KBM-7 (cell line): ENCODE measurements at places on chromosomes 3 and 15.

GRCh38 chr3:10706156-10706739 lies 109.8 kb upstream of the SLC6A11 start:
- DNase-seq, result no peak

- DNase-seq, result no peak
Observed at GRCh38 chr3:155519078-155519477, 225.6 kb upstream of the STRIT1 start.

GRCh38 chr3:178001670-178002101 lies 534.5 kb upstream of the KCNMB2 start:
- DNase-seq, result peak; percentile 87

DNA sequence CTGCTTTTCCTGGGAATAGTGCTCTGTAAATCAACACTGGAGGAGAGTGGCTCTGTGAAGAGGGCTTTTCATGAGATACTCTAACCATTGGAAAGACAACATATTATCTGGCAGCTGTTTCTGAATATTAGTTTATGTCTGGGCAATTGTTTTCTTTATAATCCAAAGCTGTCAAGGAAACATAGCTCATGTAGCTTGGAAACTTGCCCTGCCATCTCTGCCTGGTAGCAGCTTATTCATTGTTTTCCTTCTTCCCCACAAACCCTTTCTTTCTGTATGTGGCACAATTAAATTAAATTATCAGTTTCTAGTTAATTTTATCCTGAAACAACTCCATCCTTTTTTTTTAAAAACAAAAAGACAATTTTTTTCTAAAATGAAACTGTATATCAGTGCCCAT lies 160.0 kb downstream of the EDEM1 start:
- no peak for DNase-seq

- no peak for DNase-seq
Observed at GRCh38 chr3:120306519-120307455, 21.8 kb upstream of the GPR156 start.

GRCh38 chr3:45546716-45547701 lies 47.5 kb upstream of the LIMD1 start:
- DNase-seq, result peak; percentile 34

DNA sequence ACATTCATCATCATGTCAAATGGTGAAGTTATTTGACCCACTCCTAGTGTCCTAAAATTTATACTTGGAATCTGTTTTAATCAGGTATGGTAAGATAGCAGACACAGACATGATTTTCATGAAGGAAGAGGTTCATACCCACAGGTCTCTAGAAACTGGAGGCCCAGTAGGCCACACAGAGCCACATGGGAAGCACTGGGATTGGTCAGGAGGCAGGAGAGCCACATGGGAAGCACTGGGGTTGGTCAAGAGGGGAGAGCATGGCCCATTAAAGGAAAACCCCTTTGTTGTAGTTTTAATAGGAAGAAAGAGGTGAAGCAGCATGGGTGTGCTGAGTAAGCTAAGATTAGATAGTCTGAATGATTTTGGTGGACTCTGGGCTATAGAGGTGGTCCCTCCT lies 356.9 kb downstream of the MFSD1 start:
- DNase-seq, result no peak

DNA sequence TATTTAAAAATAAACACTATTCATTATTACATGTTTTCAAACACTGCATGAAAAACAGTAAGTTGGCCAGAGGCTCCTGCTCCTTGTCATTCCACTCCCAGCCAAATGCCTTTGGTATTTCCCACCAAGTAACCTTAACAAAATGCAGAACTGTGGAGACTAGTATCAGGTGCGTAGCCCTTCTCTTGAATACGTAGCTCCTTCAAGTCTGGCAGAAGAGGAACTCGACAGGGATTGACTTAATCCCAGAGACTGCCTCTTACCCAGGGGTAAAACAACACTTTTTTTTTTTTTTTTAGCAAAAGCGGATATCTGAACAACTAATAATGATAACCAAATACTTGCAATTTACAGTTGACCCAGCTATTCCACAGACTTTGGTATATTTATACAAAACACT lies 738 bp downstream of the COMMD2 start:
- peak; percentile 17 for DNase-seq

GRCh38 chr15:70321172-70321819 lies 223.6 kb upstream of the TLE3 start:
- no peak for DNase-seq

DNA sequence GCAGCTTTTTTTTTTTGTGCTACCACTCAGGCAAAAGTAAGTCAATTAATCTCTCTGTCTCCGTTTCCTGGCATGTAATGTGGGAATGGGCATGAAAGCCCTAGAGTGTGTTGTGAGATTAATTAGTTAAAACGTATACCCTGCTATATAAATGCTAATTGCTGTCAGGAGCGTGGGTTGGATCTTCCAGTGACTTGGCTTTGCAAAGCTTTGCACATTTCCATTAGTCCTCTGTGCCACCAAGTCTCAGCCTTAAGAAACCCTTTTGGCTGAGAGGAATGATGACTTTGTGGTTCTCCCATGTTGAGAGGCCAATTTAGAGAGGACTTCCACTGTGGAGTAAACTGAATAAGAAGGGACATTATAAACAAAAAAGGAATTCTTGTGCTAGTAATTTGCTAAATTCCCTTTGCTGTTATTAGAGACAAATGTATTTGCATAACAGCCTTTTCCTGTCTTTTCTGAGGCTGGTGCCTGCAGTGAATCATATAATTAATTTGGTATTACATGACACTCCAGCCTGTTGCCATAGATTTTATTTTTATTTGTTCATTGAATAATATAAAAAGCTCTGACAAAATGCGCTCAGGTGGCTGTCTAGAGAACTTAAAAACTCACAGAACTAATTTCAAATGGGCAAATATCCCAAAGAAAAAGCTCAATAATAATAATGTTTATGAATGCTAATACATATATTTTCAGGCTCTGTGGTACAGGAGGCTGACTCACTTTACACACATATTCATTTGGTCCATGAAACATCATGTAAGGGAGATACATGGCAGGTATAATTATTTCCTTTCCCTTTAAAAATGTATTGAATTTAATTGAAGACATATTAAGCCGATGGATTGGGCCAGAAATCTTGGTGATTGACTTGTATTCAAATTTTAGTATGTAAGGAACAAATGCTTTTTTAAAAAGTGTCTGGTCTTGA lies 82.7 kb downstream of the IL1RAP start:
- DNase-seq, result no peak

- no peak for DNase-seq
Observed at GRCh38 chr3:80769683-80770082, 991.8 kb downstream of the GBE1 start.

- no peak for DNase-seq
Observed at GRCh38 chr3:115436767-115437301, 186.5 kb upstream of the GAP43 start.

- no peak for DNase-seq
Observed at GRCh38 chr3:107578091-107578490, 55.3 kb downstream of the BBX start.

GRCh38 chr3:120506828-120507774 lies 56.3 kb upstream of the FSTL1 start:
- DNase-seq, result peak; percentile 82

- no peak for DNase-seq
Observed at GRCh38 chr3:53295410-53295809, 39.6 kb upstream of the TKT start.

- DNase-seq, result peak; percentile 39
Observed at GRCh38 chr15:101148881-101149664, 102.8 kb downstream of the CHSY1 start.

DNA sequence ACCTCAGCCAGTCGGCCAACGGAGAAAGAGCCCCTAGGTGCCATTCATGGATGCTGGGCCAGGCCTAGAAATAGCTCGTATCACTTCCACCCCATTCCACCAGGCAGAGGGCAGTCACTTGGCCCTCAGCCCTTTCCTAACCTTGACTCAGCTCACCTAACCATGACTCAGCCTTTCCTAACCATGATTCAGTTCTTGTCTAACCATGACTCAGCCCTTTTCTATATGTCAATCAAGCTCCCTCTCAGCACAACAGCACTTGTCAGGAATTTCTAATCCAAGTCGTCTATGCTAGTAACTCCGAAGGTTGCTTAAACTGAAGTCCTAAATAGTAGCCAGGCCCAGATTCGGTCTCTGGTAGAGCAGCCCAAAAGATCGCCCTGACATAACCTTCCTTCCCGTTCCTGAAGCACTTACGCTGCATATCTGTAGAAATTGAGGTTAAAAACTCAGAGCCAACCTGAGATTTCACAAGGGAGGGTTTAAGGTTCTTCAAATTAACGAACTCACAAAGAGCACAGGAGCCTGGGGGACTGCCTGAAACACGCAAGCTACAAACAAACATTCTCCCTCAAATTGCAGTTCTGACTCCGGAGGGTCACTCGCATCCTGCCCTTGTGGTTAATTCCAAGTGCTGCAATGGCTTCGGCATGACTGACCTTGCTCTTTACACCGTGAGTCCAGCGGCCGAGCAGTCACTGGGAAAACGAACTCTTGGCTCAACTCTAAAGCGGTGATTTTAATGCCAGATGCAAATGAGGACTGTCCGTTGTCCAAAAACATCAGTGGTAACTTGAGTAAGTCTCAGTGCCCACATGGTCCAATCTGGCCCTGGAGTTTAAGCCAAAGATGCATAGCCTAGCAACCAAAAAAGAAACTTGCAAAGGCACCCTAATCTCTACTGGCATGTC lies 99.9 kb downstream of the ADAMTS17 start:
- DNase-seq, result peak; percentile 45

GRCh38 chr3:171879472-171879871 lies 36.3 kb downstream of the TMEM212 start:
- no peak for DNase-seq

DNA sequence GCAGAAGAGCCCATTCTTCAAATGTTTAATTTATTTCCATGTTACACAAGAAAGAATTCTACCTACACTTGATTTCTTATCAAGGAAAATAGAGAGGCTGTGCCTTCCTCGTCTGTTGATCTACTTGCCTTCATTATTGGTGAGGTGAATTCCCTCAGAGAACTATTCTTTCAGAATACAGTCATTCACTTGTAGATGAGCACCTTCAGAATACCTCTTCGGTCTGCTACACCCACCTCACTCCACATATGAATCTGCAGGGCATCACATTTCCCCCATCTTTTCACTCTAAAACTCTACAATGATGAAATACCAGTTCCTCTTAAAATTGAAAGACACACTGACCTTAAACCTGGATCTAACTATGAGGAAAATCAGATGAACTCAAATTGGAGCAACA lies 43.0 kb downstream of the TAFA4 start:
- DNase-seq, result no peak

DNA sequence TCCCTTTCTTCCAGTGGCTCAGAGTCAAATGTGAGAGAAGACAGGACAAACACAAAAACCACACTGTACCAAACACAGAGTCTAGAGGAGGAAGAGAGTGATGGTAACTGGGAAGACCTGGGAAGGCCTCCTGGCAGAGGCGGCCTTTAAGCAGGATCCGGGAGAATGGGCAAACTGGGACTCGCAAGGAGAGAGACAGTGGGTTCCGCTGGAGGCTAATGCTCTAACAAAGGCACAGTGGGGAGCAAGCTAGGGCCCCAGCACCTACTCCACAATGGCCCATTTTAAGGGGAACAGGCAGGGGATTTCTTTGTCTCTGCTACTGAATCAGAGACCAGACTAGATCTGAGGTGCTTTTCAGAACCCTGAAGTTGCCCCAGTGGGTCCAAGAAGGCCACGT lies 81.4 kb upstream of the HES1 start:
- DNase-seq, result no peak

- peak; percentile 20 for DNase-seq
Observed at GRCh38 chr3:39108200-39108710, 775 bp downstream of the TTC21A start.

GRCh38 chr15:73867956-73868355 lies 5.4 kb upstream of the TBC1D21 start:
- no peak for DNase-seq

- no peak for DNase-seq
Observed at GRCh38 chr3:99859825-99860224, 42.2 kb downstream of the CMSS1 start.

GRCh38 chr3:59422312-59422711 lies 372.5 kb upstream of the CFAP20DC start:
- no peak for DNase-seq

DNA sequence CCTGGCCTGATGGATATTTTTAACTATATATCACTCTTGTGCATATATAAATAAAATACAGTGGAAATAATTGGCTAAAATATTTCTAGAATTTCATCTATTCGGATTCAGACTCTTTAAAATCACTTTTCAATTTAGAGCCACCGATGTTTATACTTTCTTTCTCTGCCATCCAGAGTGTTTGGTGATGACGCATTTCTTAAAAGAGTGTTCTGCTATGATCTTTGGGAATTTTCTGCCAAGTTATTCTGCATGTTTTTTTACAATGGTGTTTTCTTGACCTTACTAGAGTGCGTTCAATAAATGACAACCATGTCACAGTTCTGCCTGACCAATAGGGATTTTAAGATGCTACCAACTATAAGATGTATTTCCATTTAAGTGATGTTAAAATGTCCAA lies 30.2 kb downstream of the PPP2R3A start:
- DNase-seq, result no peak

GRCh38 chr3:99128235-99128634 lies 226.7 kb upstream of the DCBLD2 start:
- DNase-seq, result no peak

DNA sequence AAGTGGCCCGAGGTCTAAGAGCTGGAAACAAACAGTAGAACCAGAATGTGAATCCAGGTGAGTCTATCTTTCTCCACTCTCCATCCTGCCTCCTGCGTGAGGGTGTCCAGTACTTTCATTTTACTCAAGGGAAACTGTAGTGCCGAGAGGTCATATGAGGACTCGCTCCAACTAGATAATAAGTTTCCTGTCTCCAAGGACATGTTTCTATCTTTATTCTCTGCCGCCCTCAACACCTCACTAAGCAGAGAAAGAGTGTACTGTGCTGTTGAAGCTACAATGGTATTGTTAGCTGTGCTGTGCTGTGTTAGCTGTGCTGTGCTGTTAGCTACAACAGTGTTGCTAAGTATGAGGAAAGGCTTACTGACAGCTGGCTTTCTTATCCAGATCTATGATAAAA lies 137.9 kb upstream of the COL8A1 start:
- DNase-seq, result no peak

- peak; percentile 94 for DNase-seq
Observed at GRCh38 chr3:51686512-51687215, 15.6 kb downstream of the TEX264 start.

- no peak for DNase-seq
Observed at GRCh38 chr15:69384626-69385598, 29.2 kb upstream of the KIF23 start.

DNA sequence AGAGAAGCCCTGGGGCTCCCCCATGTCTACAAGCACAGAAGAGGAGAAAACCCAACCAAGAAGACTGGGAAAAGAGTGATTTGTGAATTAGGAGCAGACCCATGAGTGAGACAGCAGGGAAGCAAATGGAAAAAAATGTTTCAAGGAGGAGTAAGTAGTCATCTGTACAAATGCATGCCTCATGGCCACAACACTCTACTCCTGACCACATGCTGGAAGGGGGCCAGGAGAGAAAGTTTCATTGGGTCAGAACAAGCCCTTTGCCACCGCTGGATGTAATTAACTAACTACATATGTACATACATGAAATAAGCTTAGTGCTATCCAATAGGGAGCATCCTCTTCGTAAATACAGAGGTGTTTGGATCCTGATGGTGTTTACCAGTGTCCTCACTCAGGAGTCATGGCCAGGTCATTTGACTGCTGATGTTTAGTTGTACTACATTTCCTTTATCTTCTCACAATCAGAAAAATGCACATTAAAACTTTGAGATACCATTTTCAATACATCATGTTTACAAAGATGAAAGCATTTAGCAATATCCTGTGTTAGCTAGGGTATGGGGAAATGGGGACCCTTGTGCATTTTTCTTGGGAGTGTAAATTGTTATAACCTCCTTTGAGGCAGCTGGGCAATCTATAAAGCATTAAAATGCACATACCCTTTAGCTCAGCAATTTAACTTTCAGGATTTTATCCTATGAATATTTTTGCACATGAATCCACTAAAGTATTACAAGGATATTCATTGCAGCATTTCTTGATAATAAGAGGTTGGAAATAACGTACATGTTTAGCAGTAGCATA lies 27.1 kb downstream of the CLRN1 start:
- no peak for DNase-seq
